ENCODE measurements at places on chromosomes 1 and 21.

DNA sequence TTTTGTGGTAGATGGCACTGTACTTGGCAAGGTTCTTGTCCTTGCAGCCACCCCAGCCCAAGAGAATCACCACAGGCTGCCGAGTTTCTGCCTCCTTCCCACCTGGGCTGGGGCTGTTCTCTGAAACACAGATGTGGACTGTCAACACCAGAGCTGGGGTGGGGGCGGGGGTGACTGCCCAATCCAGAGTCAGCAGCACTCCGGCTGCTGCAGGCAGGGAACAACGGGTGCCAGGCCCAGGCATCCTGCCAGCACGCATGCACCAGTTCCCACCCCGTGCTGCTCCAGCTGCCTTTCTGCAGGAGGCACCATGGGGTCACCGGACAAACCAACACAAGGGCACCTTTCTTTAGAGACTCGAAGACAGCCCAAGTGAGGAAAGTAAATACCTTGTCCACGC, 14.1 kb downstream of the TMEM53 start:
- DNase-seq, result no peak

DNA sequence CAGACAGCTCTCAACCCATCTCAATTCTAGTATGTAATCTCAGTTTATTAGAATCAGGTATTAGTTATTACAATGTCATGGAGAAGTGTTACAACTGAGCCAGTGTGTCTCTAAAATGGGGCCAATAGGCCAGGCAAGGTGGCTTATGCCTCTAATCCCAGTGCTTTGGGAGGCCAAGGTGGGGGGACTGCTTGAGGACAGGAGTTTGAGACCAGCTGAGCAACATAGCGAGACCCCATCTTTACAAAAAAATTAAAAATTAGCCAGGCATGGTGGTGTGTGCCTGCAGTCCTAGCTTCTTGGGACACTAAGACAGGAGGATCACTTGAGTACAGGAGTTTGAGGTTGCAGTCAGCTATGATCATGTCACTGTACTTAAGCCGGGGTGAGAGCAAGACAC, 104.9 kb downstream of the BCAR3 start:
- no peak for DNase-seq

GRCh38 chr1:91501971-91502671, 1.5 kb downstream of the CDC7 start:
- DNase-seq, result no peak

- DNase-seq, result no peak
Observed at GRCh38 chr1:44068442-44068921, 37.2 kb upstream of the SLC6A9 start.

- DNase-seq, result no peak
Observed at GRCh38 chr1:229445828-229446227, 11.9 kb upstream of the ACTA1 start.

DNA sequence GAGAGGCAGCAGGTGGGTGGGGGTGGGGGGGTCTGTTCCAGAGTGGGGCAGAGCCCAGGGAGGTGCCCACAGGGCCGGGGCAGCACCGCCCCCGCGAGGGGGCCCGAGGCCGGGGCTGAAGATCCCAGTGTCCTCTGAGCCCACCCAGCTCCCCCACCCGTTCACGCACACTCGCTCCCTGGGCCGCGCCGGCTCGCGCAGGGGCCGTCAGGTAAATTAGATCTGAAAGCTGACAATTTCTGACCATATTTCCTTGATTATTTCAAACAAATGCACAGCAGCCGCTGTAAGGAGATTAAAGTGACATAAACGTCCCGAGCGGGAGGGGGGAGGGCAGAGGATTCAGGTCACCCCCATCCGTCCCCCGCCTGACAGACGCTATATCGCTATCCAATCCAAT, 118.0 kb downstream of the CASZ1 start:
- DNase-seq, result no peak

DNA sequence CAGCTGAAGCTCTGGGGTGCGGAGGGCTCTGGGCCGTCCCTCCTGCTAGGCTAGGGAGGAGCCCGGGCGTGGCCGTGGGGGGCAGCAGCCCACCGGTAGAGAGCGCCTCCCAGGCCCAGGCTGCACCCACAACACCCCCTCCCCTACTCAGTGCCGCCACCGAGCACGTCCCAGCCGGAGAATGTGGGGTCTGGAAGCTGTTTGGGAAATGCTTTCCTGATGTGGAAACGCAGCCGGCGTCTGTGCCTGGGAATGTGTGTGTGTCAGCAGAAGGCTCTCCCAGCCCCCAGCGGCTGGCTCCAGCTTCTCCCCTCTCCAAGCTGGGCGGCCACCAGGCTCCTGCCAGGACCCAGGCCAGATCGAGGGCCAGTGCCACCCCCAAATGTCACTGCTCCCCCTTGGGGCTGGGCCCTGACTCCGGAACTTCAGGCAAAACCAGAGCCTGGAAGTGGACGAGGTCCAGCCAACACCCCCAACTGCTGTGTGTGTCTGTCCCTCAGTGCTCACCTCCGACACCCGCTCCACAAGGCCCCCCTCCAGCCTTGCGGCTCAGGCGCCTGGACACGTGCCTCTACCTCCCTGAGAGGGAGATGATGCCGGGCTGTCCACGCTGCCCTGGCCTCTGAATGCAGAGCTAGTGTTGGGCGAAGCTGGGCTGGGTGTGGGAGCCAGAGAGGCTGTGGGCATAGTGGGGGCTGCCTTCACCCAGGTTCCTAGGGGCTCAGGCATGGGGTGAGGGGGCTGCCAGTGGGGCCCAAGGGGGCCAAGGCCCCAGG, 74.7 kb downstream of the MEGF6 start:
- no peak for DNase-seq

- no peak for DNase-seq
Observed at GRCh38 chr1:59592924-59593323, 221.8 kb upstream of the HOOK1 start.

DNA sequence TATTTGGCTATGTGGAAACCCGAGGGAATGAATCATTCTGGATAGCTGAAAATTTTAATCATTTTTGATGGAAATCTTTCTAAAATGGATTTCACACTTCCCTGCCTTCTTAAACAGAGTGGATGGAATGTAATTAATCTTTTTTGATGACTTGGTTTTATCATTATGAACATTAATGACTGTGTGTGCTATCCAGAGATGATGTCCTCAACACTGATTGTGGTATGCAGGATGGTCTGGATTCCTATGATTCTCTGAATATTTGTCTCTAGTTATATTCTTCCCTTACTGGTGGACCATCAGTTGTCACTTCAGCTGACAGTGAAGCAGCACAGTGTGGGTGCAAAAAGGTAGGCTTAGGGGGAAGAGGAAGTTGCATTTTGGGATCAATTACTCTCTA, 513.5 kb downstream of the LMO4 start:
- DNase-seq, result no peak
